ENCODE measurements at places on chromosomes 4 and X. TPM values are rescaled to one million over a fixed set of nuclear protein-coding genes. Genes with fewer than 3 reads are reported as not detected.

PLAC1 gene
- polyA plus RNA-seq = 13.7 TPM

DNA sequence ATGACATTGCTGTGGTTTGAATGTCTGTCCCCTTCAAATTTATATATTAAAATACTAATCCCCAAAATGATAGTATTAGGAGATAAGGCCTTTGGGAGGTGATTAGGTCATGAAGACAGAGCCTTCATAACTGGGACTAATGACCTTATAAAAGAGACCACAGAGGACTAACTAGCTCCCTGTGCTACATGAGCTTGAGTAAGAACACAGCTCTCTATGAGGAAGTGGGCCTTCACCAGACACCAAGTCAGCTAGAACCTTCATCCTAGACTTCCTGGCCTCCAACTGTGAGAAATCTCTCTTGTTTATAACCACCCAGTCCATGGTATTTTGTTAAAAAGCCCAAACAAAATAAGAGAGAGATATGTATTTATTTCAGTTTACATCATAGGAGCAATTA lies 242.2 kb upstream of the CTSO start:
- H3K27ac ChIP-seq = no peak overlapping the region
- H3K36me3 ChIP-seq = no peaks in the 10 kb centered on the region
- no peak for DNase-seq
- no peaks in the 10 kb centered on the region for H3K27me3 ChIP-seq
- H3K4me1 ChIP-seq = peaks cover 2% of the 10 kb centered on the region

DNA sequence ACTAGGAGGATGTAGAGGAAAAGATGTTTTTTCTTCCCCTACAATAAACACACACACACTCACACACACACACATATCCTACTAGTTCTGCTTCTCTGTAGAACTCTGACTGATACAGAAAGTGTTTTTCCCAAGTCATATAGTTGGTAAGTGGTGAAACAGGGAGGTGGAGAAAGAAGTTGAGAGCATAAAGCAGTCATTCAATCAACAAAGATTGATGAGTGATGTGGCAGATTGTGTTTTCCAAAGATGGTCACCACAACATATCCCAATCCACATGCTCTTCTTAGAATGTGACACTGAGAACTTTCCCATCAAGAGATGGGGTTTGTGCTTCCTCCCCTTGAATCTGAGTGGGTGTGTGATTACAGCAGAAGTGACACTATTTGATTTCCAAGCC lies 123.4 kb upstream of the ATP6AP2 start:
- H3K27me3 ChIP-seq = no peaks in the 10 kb centered on the region
- H3K27ac ChIP-seq = no peak overlapping the region
- no peaks in the 10 kb centered on the region for H3K4me1 ChIP-seq

PNMA5 gene
- not detected for polyA plus RNA-seq

TLR10 gene
- 0.05 TPM for polyA plus RNA-seq

Data from keratinocyte (primary cell).